ENCODE measurements at places on chromosomes 4 and X.
A peak's percentile ranks its signal among the peaks of the same experiment; 100 is the strongest.

DNA sequence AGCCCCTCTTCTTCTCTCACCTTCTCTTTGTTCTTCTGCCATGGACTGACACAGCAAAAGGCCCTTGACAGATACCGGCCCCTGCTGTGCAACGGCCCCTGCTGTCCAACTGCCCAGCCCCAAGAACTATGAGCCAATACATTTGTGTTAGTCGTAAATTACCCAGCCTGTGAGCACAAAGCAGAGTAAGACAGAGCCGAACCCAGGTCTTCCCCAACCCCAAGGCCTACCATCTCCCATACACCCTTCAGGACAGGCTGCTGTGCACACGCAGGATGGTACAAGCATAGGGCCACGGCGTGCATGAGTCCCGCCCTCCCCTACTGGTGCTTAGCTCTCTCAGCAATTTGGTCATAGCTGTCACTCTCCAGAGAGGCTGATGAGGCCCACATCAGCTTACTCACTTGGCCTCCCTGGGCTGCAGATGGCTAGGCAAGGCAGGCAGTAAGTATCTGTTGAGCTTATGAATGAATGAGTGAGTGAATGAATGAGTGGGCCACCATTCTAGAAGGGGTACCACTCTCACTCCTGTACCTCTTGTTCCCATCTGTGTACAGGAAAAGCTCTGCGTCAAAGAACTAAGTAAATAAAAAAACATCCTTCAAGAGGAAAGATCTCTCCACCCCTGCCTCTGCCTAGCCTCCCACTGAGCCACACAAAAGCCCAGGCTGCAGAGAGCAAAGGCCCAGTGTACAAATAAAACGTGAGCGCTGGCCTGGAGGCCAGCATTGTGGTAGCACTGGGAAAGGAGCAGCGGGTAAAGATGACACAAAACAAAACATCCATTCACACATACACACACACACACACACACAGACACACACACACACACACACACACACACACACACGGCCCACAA is 13.9 kb downstream of the WDR1 start:
- DNase-seq, result no peak

- peak; percentile 62 for DNase-seq
Observed at GRCh38 chr4:145132511-145133098, 34.5 kb downstream of the ABCE1 start.

DNA sequence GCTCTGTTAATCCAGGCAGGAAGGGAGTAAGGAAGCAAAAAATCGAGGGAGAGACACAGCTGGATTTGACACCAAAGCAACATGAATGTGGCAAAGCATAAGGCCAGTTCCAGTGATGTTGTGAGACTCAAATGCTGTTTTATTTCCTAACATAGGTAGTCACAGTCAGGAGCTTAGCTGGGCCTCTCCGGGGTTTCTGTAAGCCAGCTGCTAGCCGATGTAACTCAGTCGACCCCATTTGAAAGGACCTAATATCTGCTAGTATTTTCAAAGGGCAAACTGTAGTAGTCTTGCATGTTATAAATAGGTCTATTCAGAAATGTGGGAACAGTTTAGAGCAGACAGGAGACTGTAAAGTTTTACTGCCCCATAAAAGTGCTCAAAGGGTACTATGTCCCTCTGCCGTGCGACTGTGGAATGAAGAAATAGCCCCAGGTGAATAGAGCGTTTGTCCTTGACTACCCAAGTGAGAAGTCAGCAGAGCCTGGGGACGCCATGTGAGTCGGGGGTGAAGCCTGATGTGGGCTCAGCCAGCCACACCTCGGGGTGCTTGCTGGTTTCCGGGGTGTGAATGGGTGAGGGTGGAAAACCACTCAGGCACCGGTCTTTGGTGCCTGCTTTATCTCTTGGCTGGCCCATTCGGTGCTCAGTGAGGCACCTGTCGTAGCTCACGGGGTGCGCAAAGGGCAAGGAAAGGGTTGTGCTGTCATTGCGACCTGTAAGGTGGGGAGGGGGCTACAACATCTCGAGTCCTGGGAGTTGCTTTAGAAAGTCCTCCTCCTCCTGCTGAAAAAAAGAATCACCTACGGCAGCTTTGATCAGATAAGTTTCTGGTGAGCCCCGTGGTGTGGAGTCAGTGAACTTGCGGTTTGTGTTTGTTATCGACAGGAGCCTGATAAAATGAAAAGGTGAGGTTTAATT is 745 bp downstream of the TRIM2 start:
- peak; percentile 52 for DNase-seq

DNA sequence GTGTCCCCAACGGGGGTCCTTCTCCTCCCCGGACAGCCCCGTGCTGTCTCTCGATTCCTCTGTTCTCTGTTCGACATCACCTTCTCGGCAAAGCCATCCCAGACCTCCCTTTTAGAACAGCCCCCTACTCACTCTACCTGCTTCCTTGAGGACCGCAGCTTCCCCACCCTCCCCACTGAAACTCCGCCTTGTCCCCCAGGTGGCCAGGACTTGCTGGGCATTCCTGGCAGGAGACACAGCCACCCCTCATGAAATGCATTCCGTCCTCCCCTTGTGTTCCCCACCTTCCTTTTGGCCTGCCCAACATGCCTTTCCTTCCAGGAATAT is 34.8 kb upstream of the GPR78 start:
- no peak for DNase-seq

GRCh38 chr4:105895583-105896460 is 551 bp downstream of the NPNT start:
- no peak for DNase-seq

DNA sequence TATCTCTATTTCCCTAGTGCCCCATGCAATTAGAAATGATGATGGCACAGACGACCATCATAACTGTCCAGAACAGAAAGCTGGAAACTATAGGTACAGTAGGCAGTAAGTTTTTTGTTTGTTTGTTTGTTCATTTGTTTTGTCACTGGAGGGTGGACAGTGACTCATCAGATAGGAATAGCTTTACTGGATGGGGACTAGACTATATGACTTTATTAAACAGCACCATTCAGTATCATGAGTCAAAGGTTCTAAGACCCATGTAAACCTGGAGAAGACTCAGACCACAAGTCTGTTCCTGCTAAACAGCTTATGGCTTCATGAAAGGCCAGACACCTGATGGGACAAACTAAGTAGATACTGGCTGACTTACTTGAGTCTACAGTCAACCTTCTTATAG is 38.4 kb downstream of the PLAC1 start:
- no peak for DNase-seq

DNA sequence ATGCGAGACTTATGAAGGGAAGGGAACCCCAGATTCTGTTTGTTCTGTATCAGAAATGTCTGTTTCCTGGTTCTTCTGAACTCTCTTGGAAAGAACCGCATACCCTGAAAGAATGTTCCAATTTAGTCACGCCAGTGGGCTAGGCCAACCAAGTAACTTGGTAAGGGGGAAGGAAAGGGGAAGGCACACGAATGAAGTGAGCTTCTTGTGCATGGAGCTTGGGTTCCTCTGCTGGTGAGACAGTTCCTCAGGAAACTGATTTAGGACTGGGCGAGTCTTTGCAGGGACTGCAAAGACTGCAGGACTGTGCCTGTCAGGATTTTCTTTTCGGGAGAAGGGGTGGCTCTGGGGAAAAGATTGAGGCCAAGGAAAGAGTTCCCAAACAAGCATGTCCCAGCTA is 35.6 kb downstream of the FRMPD3 start:
- no peak for DNase-seq

DNA sequence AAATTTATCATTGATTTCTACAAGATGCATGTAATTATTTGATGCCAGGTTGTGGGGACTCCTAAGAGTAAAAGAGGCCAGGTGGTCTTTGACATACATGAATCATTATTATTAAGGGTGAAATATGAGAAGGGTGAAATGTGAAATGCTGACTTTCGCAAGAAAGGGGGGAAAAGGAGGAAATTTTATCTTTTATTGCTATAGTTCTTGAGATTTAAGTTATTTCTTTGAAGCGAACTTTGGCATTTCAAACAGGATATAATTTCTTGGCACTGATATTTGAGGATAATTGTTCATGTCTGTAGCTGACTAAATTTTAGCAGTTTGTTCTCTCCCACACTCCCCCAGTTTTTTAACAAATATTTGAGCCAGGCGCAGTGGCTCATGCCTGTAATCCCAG is 80.1 kb downstream of the TMEM131L start:
- no peak for DNase-seq

- no peak for DNase-seq
Observed at GRCh38 chr4:70382691-70383181, at the start of gene SMR3B. Gene SMR3B (plus strand): TSS chr4:70383131. CDS start chr4:70384511, 1,380 bp downstream.

GRCh38 chr4:41514766-41515481 is 23.0 kb upstream of the LIMCH1 start:
- no peak for DNase-seq

GRCh38 chr4:189436207-189436606 is 504.5 kb upstream of the FRG1 start:
- no peak for DNase-seq

- DNase-seq, result no peak
Observed at GRCh38 chr4:55989766-55990165, 41.0 kb downstream of the CEP135 start.

GRCh38 chr4:19010761-19011160 is 989.2 kb upstream of the LCORL start:
- DNase-seq, result no peak

DNA sequence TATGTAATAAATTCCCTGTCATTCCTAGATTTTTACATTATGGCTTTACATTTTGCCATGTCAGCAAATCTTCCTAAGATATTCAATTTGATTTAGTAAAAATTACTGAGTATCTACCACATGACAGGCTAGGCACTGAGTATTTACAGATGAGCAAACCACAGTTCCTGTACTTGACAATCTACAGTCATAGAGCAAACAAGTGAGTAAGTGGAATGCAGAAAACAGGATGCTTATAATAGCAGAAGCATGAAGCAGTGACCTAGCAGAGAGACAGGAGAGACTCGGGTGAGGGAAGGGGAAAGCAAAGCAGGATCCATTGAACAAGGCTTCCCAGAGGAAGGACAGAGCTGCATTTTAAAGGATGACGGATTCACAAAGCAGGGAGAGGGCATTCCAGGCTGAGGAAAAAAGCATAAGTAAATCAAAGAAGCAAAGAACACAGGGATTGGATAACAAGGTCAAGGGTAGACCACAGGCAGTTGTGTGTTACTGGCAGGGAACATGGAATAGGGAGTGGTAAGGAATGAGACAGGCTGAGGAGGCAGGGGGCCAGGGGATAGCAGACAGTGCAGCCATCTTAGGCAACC is 124.7 kb upstream of the C1QTNF7 start:
- no peak for DNase-seq

- no peak for DNase-seq
Observed at GRCh38 chr4:151948351-151949016, 187.7 kb upstream of the GATB start.

GRCh38 chr4:154622598-154622997 is 10.1 kb upstream of the FGG start:
- no peak for DNase-seq

GRCh38 chr4:79918292-79918691 is 154.7 kb downstream of the ANTXR2 start:
- no peak for DNase-seq

GRCh38 chrX:101407748-101408531 is at the start of the genes GLA and HNRNPH2:
Gene GLA (minus strand): TSS chrX:101407925. CDS start chrX:101407903, 22 bp downstream.
Gene HNRNPH2 (plus strand): TSS chrX:101408222. CDS start chrX:101411989, 3,767 bp downstream.
- peak; percentile 66 for DNase-seq

DNA sequence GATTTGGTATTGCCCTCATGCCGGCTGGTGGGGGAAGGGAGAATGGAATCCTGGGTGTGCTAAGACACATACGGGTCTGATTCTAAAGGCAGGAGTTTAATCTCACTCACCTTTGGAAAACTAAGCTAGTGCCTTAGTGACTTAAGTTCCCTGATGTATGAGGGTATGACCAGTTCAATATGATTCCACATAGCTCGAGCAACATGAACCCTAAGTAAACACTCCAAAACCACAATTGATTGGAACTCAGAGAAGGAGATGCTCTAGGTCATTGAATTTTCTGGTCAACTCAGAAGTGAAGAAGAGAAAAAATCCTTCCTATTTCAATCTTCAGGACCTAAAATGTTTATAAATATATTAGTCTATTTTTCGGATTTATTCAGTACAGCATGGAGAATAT is 420.1 kb upstream of the INTU start:
- DNase-seq, result no peak

DNA sequence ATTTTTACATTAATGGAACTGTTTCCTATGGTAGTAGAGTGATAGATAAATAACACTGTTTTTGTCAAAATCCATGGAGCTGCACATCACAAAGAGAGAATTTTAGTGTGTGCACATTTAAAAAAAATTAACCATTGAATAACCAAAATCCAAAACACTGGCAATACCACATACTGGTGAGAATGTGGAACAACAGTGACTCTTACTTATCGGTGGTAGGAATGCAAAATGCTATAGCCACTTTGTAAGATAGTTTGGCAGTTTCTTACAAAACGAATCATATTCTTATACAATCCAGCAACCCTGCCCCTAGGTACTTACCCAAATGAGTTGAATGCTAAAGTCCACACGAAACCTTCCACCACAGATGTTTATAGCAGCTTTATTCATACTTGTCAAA is 229.6 kb upstream of the GPR101 start:
- DNase-seq, result no peak

DNA sequence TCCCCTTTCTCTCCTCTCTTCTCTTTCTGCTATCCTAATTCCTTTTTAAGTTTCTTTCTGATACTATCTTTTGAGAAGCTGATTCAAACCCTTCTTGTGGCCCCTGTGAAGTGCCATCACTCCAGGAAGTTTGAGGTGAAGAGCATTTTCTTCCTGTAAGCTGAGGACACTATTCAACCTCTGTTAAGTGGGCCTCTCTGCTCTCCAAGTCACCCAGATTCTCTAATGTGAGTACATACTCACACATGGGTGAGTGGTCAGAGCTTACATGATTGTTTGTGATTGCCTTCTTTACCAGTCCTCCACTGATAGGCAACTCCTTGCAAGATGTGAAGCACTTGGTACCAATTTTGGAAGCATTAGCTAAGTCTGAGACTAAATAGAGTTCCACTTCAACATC is 18.4 kb upstream of the SMIM10L2A start:
- DNase-seq, result no peak

GRCh38 chr4:29581457-29581856 is 1138.7 kb upstream of the PCDH7 start:
- DNase-seq, result no peak

GRCh38 chrX:30343206-30343605 is 34.0 kb upstream of the NR0B1 start:
- no peak for DNase-seq

DNA sequence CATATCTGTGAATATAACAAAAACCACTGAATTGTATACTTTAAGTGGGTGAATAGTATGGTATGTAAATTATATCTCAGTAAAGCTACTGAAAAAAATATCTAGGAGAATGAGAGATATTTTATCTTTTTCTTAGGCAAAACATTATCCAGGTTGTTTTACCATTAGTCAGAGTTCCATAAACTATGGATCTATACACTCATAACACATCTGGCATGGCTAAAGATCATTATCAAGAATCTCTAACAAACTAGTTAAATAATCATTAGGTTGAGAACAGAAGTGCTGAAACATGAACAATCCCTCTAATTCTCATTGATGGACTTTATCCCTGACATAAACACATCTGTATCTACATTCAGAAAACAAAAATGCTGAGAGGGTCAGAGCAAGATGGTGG is 15.6 kb downstream of the MED14 start:
- no peak for DNase-seq

- DNase-seq, result no peak
Observed at GRCh38 chr4:40473578-40474388, 138.7 kb downstream of the CHRNA9 start.
